ENCODE measurements at places on chromosomes 5 and 9.

DNA sequence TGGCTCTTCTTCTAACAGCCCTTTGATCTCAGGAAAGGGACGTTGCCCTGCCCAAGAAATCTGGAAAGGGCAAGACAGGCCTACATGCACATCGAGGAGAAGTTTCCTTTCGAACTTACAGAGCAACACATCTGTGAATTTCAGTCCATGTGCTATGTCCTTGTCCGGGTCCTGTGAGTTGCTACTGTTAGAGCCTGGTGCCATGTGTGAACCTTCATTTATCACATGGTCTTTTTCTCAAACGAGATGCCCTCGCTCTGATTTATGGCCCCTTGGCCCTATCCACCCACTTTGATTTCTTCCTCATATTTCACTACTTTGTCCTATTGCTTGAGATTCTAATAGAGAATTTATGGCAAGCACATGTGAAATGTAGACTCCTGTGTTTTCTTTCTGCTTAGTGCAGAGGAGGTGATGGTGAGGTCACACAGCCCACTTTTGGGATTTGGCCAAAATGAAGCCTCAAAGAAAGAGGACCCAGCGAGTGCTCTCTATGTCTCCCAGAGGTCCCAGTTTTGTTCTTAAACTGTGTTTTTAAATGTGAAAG is 153.1 kb downstream of the SNCAIP start:
- DNase-seq: no peak

DNA sequence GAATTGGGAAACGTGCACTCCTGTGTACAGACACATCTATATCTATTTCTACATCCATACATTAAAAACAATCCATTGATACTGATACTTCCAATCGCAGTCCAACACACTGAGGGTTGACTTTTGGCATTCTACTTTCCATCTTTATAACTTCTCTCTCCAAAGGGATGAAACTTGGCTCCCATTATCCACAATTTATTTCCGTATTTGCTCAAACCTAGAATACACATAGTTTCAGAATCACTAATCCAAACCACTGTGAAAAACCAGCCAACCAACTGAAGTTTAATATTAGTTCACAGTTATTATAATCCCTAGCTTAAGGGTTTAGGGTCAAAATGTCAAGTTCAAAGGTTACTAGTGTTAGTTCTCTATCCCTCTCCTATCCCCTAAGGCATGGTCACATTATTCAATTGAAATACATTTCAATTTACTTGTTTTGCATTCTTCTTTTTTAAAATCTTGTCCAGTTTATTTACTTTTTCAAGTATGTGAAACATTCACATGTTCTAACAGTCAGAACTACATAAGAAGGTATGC is 156.5 kb downstream of the MED27 start:
- no peak for DNase-seq

DNA sequence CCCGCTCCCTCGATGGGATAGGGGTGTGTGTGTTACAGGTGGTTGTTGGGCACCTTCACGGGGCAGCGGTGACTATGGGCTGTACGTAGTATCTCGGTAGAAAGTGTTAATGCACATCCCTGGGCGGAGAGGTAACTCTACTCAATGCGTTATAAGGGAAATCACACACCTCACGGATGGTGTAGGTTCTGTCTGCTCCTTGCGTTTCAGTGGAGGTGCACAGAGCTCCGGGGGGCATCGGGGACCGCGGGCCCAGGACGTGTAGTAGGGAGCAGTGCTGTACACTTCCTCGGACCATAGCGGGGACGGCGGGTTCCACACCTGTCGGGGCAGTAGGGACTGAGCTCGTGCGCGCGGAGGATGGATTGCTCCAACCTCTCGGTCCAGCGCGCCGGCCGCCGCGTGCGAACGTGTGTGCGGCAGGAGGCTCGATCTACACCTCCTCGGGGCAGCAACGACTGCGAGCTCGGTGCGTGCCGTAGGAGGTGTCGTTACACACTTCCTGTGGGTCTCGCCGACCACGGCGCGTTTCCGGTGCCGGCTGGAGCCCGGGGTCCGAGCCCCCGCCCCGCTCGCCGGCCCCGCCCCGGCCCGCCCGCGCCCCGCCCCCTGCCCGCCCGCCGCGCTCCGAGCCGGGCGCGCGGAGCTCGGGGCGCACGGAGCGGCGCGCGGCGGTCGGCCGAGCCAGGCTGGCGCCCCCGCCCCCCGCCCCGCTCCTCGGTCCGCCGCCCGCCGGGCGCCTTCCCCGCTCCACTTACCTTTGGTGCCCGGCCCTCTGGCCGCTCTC is at the start of gene KIAA1958:
Gene KIAA1958 (plus strand): TSS at position 607 of the 787 bp plus-strand sequence. CDS start 87,254 bp downstream, outside the sequence.
- DNase-seq: peak; percentile 84

DNA sequence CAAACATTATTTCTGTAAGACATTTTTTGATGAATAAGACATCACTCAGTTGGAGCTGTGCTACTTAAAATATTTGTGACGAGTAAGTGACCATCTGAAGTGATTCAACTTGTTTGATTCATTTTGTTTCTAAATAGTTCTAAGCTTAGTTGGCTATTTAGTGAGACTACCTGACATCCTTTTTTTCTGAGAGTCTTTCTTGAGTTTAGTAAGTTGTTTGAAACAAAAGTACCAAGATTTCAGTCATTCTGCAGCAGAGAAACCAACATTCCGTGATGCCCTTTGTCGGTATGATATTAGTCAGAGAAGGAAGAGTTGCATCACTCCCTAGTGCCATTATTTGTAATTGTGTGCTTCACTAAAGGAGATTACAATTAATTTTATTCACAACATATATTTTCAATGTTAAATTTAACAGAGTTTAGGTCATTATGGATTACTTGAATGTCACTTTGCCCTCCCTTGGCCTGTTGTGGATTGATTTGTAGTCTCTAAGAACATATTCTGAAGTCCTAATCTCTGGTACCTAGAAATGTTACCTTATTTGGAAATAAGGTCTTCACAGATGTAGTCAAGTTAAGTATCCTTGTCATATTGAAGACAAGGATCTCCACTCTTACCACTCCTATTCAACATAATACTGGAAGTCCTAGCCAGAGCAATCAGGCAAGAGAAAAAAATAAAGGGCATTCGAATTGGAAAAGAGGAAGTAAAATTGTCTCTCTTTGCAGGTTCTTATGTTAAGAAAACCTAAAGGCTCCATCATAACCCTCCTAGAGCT is 212.2 kb downstream of the PCSK1 start:
- DNase-seq: peak; percentile 90

DNA sequence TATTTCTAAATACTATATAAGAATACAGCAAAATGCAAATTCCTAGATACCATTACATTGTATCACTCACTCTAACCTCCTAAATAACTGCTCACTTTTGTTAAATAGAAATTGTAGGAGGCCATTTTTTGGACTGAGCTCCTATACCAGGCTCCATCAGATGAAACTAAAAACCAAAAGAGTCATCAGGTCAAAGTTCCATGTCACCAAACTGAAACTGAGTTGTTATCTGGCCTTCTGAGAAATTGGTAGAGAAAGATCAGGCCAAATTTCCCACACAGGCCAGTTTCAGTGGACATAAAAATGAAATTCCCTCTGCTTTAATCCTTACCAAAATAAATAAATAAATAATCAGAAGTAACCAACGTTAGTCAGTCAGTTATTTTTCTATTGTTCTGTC is 13.8 kb upstream of the SNX2 start:
- no peak for DNase-seq

DNA sequence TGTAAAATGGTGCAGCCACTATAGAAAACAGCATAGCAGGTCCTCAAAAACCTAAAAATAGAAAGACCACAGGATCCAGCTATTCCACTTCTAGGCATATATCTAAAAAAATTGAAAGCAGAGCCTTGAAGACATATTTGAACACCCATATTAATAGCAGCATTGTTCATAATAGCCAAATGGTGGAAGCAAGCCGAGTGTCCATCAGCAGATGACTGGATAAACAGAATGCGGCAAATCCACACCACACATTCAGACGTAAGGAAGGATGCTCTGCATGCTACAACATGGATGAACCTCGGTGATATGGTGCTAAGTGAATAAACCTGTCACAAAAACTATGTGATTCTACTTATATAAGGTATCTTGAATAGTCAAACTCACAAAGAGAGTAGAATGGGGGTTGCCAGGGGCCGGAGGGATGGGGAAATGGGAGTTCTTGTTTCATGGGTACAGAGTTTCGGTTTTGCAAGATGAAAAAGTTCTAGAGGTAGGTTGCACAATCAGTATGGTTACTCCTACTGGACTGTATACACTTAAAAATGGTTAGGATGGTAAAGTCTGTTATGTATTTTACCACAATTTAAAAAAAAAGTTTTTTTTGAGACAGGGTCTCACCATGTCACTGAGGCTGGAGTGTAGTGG is 17.1 kb upstream of the HSD17B3 start:
- no peak for DNase-seq

DNA sequence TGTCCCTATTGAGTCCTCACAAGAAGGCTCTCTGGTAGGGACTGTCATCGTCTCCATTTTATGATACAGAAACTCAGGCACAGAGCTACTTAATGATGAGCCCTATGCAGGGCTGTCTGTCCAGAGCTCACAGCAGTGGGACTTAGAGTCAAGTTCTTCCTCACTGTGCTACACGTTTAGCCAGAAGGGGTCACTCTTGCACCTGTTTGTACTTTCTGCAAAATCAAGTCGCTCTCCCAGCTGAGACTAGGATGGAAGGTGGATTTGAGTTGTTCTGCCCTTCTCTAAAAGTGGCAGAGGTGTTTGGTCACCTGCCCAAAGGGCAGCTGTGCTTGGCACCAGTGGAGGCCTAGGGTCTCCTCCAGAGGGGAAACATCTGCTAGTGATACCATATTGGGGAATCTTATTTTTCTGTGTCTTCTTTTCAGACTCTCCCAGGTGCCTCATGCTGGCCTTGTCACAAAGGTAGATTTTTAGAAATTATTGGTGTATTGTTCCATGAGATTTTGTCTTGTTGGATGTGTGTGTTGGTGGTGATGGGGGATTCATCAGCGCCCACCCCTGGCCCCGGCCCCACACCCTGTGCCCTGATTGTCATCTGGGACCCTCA is 104.2 kb downstream of the PPARGC1B start:
- peak; percentile 76 for DNase-seq

GRCh38 chr5:89243611-89244010 is 360.6 kb upstream of the MEF2C start:
- DNase-seq: no peak

- no peak for DNase-seq
Observed at GRCh38 chr5:143274952-143275351, 128.5 kb downstream of the NR3C1 start.

DNA sequence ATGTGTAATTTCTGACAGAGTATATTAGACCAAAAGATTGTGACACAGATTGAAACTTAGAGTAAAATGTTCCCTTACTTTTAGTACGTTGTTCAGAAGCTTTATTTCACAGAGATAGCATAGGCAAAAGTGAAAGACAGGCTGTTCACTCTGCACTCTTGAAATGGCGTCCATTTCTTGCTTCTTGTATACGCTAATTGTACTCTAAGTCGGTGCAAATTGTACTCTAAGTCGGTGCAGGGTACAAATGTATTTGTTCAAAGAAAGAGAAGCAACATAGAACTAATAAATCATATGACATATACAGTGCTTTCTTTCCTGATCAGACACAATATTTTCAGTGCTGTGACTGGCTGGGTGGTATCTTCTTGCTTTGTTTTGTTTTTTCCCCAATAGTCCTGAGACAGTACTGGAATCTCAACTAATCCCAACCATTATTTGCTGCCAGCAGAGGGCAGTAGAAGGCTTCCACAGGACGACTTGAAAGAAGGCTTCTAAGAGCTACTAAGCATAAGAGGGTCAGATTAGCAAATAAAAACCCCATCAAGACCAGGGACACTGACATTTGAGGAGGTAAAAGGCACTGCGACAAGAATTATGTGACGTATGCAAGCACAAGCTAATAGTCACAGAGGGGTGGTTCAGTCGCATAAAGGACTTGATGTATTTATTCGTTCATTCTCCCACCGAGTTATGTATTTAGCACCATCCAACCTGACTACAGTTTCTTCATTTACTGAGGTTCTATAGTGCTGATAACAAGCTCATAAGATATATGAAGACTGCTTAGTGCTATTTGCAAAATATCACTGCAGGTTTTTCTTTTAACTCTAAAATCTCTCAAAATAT is 831.8 kb downstream of the TAF11L14 start:
- DNase-seq: peak; percentile 73

GRCh38 chr9:99370376-99370775 is 148.3 kb downstream of the SEC61B start:
- DNase-seq: no peak

DNA sequence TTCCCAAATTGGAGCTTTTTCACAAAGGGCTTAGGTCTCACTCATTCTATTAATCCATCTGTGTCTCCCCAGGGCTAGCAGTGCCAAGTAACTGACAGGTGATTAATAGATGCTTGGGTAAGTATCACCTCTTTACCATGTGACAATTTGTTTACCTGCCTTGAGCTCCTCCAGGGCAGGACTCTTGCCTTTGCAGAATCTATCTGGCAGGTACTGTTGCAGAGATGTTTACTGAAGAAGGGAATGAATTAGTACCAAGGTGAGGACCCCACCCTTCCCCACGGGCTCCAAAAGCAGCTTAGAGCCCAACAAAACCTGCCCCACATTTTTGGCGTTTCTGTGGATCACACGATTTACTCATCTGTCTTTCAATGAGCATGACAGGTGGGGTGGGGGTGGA is 698 bp upstream of the TGFBI start:
- no peak for DNase-seq

- DNase-seq: no peak
Observed at GRCh38 chr5:136892000-136892399, 526.7 kb upstream of the TRPC7 start.

- no peak for DNase-seq
Observed at GRCh38 chr9:89586311-89586710, 18.5 kb upstream of the GADD45G start.

- peak; percentile 70 for DNase-seq
Observed at GRCh38 chr5:173331956-173332479, 3.8 kb upstream of the STC2 start.

GRCh38 chr9:74493512-74493911 is 3.6 kb upstream of the RORB start:
- DNase-seq: no peak

DNA sequence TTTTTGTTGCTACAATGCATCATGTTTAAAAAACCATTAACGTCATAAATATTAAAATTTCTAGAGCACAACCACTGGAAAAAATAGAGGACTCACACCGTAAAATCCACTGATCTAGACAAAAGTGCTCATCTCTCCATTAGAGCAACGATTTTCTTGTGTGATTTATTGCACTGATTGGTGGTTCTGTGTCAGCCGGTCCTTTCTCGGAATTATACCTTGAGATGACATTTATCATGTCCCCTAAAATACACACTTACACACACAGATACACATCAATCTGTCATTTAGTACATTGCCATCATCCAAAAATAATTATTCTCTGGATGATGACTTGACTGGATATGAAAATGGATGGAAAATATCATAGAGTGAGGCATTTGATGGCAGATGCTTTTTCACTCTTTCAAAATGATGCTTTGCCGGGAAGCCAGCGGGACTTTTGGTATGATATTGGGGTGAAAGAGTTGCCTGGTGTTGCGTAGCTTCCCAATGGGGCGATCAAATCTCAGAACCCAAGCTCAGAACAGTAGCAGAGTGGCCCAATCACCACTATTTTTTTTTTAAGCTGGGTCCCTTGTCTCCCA is 226.6 kb downstream of the GAS1 start:
- no peak for DNase-seq
